ENCODE measurements at places on chromosomes 3 and 15. TPM values are rescaled to one million over a fixed set of nuclear protein-coding genes. Genes with fewer than 3 reads are reported as not detected.

Gene MOBP
- 0.09 TPM for polyA plus RNA-seq

Gene ZDHHC19
- polyA plus RNA-seq: 0.46 TPM

Gene GRM7
- not detected for polyA plus RNA-seq

Gene LYZL4
- not detected for polyA plus RNA-seq

Gene CCDC80
- polyA plus RNA-seq: 67.9 TPM

Gene TGM4
- polyA plus RNA-seq: not detected

Gene C3orf49
- 0.22 TPM for polyA plus RNA-seq

Gene CLDN18
- polyA plus RNA-seq: 0.39 TPM

Gene MYEF2
- polyA plus RNA-seq: 11.7 TPM

Gene IDH3A
- polyA plus RNA-seq: 40.6 TPM

Measured in forelimb muscle (tissue), 1 donor.